Pulmonary artery endothelial cell (primary cell): ENCODE measurements at places on chromosomes 16 and 17. TPM values are rescaled to one million over a fixed set of nuclear protein-coding genes. Genes with fewer than 3 reads are reported as not detected.

PPY gene
- not detected in 2 replicates for total RNA-seq

TBC1D3C gene
- 0.39 TPM in 1 of 2 replicates, not detected in the other for total RNA-seq

WNT9B gene
- not detected in 2 replicates for total RNA-seq

SMIM36 gene
- total RNA-seq: not detected in 2 replicates

CCL7 gene
- total RNA-seq: 0.07 and 0.11 TPM in 2 replicates

OR4D2 gene
- total RNA-seq: not detected in 2 replicates

LRRC36 gene
- total RNA-seq: 0.32 and 0.92 TPM in 2 replicates

GLIS2 gene
- total RNA-seq: 1.1 and 1.6 TPM in 2 replicates

TNFAIP1 gene
- total RNA-seq: 50.4 and 55.7 TPM in 2 replicates

CACNG3 gene
- not detected in 2 replicates for total RNA-seq

KRT31 gene
- total RNA-seq: not detected in 2 replicates

SNAI3 gene
- total RNA-seq: 0.14 and 0.33 TPM in 2 replicates

TEFM gene
- total RNA-seq: 9.0 and 11.7 TPM in 2 replicates

CHST4 gene
- total RNA-seq: not detected in 2 replicates

SUZ12 gene
- 24.3 and 25.2 TPM in 2 replicates for total RNA-seq

PPP1R27 gene
- not detected in 2 replicates for total RNA-seq

SMIM5 gene
- total RNA-seq: 0.07 TPM in 1 of 2 replicates, not detected in the other

TMEM235 gene
- 0.21 TPM in 1 of 2 replicates, not detected in the other for total RNA-seq

ACOX1 gene
- 65.8 and 75.8 TPM in 2 replicates for total RNA-seq

COQ9 gene
- total RNA-seq: 51.2 and 51.8 TPM in 2 replicates

TBC1D3G gene
- total RNA-seq: not detected in 2 replicates

CLDN9 gene
- total RNA-seq: not detected in 2 replicates

MILR1 gene
- 3.3 and 4.6 TPM in 2 replicates for total RNA-seq

WDR81 gene
- 13.8 and 15.6 TPM in 2 replicates for total RNA-seq

SMTNL2 gene
- total RNA-seq: not detected in 2 replicates

BEAN1 gene
- total RNA-seq: 0.26 TPM in 1 of 2 replicates, not detected in the other

PSMB10 gene
- total RNA-seq: 58.8 and 87.0 TPM in 2 replicates

DHRS11 gene
- total RNA-seq: 8.2 and 10.0 TPM in 2 replicates

TMEM186 gene
- total RNA-seq: 6.5 and 6.7 TPM in 2 replicates

FNDC8 gene
- total RNA-seq: not detected in 2 replicates

DNAAF8 gene
- total RNA-seq: 0.33 and 0.42 TPM in 2 replicates

OR2C1 gene
- total RNA-seq: 0.07 TPM in 1 of 2 replicates, not detected in the other
